H9 (cell line): ENCODE measurements at places on chromosomes 12 and 14.

DNA sequence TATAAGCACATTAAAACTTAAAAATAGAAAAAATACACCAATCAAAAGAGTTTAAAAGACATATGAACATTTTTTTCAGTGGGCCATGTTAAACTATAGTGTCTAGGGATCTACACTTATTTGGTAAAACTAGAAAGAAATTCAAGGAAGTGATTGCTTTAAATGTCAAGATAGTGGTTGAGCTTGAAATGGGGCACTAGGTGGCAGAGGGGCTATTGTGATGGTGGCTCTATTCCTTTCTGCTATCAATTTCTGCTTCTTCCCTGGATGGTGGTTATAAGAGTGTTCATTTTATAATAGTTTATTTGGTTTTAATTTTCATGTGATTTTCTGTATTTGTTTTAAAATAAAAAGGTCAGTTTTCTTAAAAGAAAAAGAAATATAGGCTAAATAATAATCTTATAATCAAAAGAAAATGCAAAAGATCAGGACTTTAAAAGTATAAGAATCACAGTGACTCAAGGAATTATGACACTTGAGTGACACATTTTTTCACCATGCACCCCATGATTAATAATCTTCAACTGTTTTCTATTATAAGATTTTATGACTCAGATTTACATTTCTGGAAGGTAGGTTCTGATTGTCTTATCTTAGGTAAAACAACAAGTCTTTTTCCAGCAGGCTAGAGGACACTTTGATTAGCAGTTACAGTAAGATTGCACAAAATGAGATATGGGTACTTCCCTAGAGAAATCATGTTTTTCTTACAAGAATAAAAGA is 137.5 kb downstream of the FSCB start:
- DNase-seq: no peak
- H3K4me1 ChIP-seq: no peaks in the 10 kb centered on the region
- H3K27me3 ChIP-seq: no peaks in the 10 kb centered on the region
- H3K4me3 ChIP-seq: no peak overlapping the region
- H3K36me3 ChIP-seq: peaks cover 3% of the 10 kb centered on the region; the same call in 1 of the 2 replicates

GRCh38 chr12:112847708-112848337 is 56.3 kb downstream of the RPH3A start:
- no peak overlapping the region for H3K27ac ChIP-seq
- H3K4me1 ChIP-seq: peaks cover 5% of the 10 kb centered on the region; the same call in 1 of the 2 replicates
- no peaks in the 10 kb centered on the region for H3K36me3 ChIP-seq
- H3K4me3 ChIP-seq: peak overlapping the region; percentile 76

DNA sequence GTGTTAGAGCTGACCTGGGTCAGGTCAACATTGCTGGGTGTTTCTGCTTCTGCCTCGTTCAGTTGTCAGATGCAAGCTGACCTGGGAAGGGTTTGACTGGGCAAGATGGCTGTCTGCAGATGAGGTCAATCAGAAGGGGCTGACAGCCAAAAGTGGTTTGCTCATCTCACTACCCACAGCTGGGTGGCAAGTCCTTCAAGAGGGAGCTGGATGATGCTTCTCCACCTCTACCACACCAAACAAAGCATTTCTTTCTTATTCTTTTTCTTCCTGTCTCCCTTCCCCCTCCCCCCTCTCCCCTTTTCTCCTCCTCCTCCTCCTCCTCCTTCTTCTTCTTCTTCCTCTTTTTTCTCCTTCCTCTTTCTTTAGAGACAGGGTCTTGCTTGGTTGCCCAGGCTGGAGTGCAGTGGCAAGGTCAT is 268.2 kb upstream of the PLEKHG7 start:
- H3K4me1 ChIP-seq: no peaks in the 10 kb centered on the region; the same call in 1 of the 2 replicates
- no peaks in the 10 kb centered on the region for H3K36me3 ChIP-seq
- no peak overlapping the region for H3K4me3 ChIP-seq
- H3K27ac ChIP-seq: no peak overlapping the region

GRCh38 chr14:28661171-28661772 is 105.3 kb upstream of the FOXG1 start:
- peak; percentile 49 for DNase-seq
- no peaks in the 10 kb centered on the region for H3K27me3 ChIP-seq
- H3K4me3 ChIP-seq: 0 out of 3 replicates have a peak overlapping the region, but pooled peaks have one; percentile 53
- H3K27ac ChIP-seq: peak overlapping the region; percentile 92

DNA sequence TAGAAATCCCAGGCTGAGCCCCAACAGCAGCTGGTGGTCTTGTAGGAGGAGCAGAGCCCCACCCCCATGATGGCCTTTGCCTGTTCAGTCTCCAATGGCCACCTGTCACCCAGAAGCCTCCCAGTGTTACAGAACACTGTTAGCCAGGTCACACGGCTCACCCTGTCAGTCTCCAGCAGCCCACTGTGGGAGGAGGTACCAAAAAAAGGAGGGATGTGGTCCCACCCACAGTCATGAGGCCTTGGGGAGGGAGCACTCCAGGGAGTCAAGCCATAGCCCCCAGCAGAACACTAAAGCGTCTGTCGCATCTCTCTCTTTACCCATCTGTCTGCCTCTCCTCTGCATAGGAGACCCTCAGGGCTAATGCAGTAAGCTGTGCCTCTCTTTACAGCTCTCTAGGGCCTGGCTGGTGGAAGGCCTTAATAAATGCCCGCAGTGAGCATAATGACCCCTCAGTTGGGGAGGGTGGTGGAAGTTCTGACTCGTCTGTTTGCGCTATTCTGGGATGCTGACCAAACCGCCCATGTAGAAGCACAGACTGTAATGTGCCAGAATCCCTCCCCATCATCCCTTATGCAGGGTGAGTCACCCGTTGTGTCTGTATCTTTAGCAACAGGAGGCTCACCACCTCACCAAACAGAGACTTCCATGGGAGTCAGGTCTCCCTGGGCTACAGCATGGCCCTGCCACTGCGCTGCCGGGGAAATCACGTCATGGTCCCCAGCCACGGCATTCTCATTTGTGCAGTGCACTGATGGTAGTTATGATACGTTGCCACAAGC is 14.6 kb downstream of the C14orf132 start:
- no peak overlapping the region for H3K4me3 ChIP-seq
- no peaks in the 10 kb centered on the region for H3K27me3 ChIP-seq
- H3K36me3 ChIP-seq: no peaks in the 10 kb centered on the region; the same call in 1 of the 2 replicates
- H3K27ac ChIP-seq: no peak overlapping the region
- no peaks in the 10 kb centered on the region for H3K4me1 ChIP-seq

DNA sequence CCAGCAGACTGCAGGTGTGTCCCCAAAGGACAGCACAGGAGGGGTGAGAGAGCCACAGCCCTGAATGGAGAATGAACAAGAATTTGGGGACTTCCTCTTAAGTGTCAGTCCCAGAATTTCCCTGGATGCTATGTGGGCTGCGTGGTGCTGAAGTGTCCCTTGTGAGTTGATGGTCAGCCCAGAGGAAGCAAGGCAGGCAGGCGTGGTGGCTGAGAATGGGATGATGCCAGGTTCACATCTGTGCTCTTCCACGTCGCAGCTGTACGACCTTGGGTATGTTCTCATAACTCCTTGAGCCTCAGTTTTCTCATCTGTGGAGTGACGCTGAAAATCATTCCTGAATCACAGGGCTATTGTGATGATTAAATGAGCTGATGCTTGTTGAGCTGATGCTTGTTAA is 62.1 kb upstream of the GPATCH2L start:
- DNase-seq: no peak
- no peak overlapping the region for H3K4me3 ChIP-seq
- no peaks in the 10 kb centered on the region for H3K27me3 ChIP-seq
- no peaks in the 10 kb centered on the region for H3K36me3 ChIP-seq
- peaks cover 12% of the 10 kb centered on the region for H3K4me1 ChIP-seq
- H3K27ac ChIP-seq: no peak overlapping the region

DNA sequence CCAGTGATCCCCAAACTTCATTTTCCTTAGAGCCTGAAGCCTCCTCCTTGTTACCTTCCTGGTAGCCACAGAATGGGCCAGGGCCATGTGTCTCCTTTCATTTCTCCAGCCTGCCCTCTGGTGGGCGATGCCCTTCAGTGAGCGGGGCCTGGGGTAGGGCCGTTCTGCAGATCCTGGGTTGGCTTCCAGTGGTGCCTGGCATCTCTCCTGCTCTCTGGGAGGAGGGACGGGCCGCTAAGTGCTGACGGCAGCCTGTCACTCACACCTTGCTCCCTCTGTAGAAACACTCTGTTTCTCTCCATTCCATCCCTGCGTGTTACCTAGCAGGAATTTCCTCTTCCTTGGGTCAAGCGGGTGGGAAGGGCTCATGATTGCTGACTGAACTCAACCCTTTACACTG is 232.1 kb downstream of the CACNA1C start:
- peak; percentile 95 for DNase-seq
- peaks cover 2% of the 10 kb centered on the region; the same call in 1 of the 2 replicates for H3K4me1 ChIP-seq
- no peaks in the 10 kb centered on the region for H3K36me3 ChIP-seq
- H3K27ac ChIP-seq: no peak overlapping the region
- H3K27me3 ChIP-seq: no peaks in the 10 kb centered on the region

DNA sequence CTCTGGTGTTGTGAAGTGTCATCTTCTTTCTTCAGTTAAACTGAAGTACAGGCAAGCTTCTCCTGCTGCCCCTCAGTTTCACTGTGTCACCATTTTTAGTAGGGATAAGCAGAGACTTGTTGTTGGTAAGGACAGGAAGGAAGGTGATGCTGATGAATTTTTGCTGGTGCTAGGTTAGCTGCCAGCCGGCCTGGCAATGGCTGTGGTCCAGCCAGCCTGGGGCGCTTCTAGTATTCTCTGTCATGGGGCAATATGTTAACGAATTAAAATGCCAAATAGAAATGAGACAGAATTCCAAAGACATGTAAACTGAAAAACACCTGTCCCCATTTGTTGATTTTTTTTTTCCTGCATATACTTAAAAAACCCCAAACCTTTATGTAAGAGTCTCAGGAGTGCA is 602.9 kb downstream of the DIO2 start:
- DNase-seq: no peak
- H3K4me1 ChIP-seq: no peaks in the 10 kb centered on the region
- no peak overlapping the region for H3K27ac ChIP-seq
- H3K36me3 ChIP-seq: no peaks in the 10 kb centered on the region
- no peak overlapping the region for H3K4me3 ChIP-seq

- DNase-seq: no peak
- no peaks in the 10 kb centered on the region for H3K27me3 ChIP-seq
- no peak overlapping the region for H3K4me3 ChIP-seq
- no peaks in the 10 kb centered on the region for H3K36me3 ChIP-seq
- no peak overlapping the region for H3K27ac ChIP-seq
- no peaks in the 10 kb centered on the region for H3K4me1 ChIP-seq
These were observed 12.2 kb upstream of the CLEC2A start for GRCh38 chr12:9944391-9944790.

GRCh38 chr14:99511421-99512109 is 30.4 kb downstream of the CCNK start:
- no peak for DNase-seq
- H3K36me3 ChIP-seq: peaks cover 10% of the 10 kb centered on the region; the same call in 2 of the 3 replicates
- H3K4me3 ChIP-seq: no peak overlapping the region
- no peaks in the 10 kb centered on the region for H3K27me3 ChIP-seq
- no peaks in the 10 kb centered on the region for H3K4me1 ChIP-seq
- H3K27ac ChIP-seq: no peak overlapping the region

- H3K27me3 ChIP-seq: no peaks in the 10 kb centered on the region
- no peaks in the 10 kb centered on the region for H3K36me3 ChIP-seq
- no peak overlapping the region for H3K27ac ChIP-seq
- H3K4me1 ChIP-seq: peaks cover 4% of the 10 kb centered on the region
These were observed 10.8 kb downstream of the DCAF5 start for GRCh38 chr14:69142101-69142500.
